ENCODE measurements at places on chromosomes 12 and 14.

DNA sequence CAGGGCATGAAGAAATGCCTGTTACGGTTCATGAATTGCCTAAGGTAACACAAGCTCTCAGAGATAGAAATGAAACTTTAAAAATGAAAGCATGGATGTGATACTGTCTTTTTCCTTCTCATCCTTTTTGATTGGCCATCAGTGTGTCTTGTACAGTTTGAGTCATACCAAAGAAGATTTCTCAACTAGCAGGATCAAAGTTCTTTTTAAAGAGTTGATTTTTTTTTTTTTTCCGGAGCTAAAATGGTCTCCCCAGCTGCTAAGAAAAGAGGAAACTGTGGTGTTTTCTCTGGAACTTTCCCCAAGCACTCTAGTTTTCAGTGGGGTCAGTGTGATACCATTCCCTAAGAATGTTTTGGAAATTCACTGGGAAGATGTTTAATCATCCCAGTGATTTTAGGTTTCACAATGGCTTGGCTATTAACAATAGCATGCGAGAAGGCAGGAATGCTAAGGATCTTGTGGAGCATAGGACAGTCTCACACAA lies 105.0 kb downstream of the ETNK1 start:
- no peaks in the 10 kb centered on the region for H3K4me1 ChIP-seq
- H3K4me3 ChIP-seq, result no peak overlapping the region
- no peak for DNase-seq
- H3K36me3 ChIP-seq, result no peaks in the 10 kb centered on the region
- H3K27me3 ChIP-seq, result no peaks in the 10 kb centered on the region

GRCh38 chr12:89636776-89637160 lies 71.9 kb downstream of the ATP2B1 start:
- H3K36me3 ChIP-seq, result peaks cover 14% of the 10 kb centered on the region
- H3K4me3 ChIP-seq, result no peak overlapping the region
- no peak overlapping the region for H3K27ac ChIP-seq
- no peak for DNase-seq
- no peaks in the 10 kb centered on the region for H3K27me3 ChIP-seq
- no peaks in the 10 kb centered on the region for H3K4me1 ChIP-seq

DNA sequence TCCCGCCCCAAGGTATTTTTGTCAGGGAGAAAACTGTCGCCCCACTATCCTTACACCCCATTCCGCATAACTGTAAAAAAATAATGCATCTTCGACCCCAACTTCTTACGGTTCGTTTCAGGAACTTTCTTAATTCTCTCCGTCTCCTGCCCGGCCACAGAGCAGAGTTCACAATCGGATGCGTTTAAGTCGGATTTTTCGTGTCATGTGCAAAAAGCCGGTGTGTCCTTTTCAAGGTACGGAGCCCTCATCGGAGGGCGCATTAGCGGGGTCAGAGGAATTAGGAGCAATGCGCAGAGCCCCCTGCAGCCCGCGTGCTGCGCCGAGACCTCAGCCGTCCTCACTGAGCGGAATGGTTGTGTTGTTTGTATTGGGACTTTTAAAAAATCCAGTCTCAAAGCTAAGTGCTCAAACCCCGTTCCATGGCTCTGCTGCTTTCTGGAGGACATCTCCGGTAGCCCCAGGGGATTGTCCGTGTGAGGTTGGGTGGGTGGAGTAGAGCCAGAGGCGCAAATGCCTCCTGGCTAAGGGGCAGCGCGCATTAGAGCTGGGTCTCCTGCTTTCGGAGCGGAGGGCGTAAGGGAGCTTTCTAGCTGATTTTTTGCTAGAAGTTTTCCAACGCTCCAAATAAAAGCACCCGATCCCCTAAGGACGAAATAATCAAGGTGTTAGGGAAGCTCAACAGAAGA lies 3.9 kb upstream of the GSC start:
- no peak overlapping the region for H3K4me3 ChIP-seq
- no peak overlapping the region for H3K27ac ChIP-seq
- DNase-seq, result no peak
- H3K27me3 ChIP-seq, result peaks cover 30% of the 10 kb centered on the region
- H3K36me3 ChIP-seq, result no peaks in the 10 kb centered on the region
- no peaks in the 10 kb centered on the region for H3K4me1 ChIP-seq

DNA sequence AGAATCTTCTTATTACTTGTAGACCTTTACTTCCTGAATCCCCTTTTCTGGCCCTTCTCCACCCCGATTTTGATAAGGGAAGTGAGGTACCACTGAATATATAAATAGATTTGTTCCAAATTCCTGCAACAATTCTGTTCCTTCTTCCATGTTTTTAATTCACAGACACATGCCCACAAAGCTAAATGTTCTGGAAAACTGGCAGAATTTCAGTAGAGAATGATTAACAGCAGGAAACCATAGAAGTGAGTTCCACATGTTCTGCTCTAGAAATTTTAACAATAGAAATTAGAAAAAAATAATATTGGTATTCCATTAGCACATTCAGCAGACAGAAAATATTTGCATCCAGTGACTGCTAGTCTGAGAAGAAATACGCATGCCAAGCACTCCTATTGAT lies 139.6 kb downstream of the SLC2A13 start:
- no peak for DNase-seq
- H3K4me3 ChIP-seq, result no peak overlapping the region
- no peaks in the 10 kb centered on the region for H3K27me3 ChIP-seq
- H3K4me1 ChIP-seq, result no peaks in the 10 kb centered on the region
- H3K36me3 ChIP-seq, result no peaks in the 10 kb centered on the region
- H3K27ac ChIP-seq, result no peak overlapping the region

DNA sequence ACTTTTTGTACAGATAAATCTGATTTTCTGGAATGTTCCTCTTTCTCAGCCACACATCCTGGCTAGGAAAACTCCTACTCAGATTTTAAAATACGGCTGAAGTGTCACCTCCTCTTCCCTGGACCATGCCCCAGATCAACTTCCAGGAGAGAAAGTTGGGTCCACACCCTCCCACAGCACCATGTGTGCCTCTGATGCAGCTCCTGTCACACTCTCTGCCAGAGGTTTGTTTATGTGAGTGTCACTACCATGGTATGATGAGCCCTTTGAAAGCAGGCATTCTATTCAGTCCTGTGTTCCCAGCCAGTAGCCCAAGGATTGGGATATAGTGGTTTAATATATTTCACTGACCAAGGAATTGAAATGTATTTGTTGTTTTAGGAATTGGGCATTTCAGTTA lies 287.2 kb upstream of the ATP2B1 start:
- H3K36me3 ChIP-seq, result no peaks in the 10 kb centered on the region
- no peaks in the 10 kb centered on the region for H3K4me1 ChIP-seq
- no peak overlapping the region for H3K4me3 ChIP-seq
- DNase-seq, result no peak

DNA sequence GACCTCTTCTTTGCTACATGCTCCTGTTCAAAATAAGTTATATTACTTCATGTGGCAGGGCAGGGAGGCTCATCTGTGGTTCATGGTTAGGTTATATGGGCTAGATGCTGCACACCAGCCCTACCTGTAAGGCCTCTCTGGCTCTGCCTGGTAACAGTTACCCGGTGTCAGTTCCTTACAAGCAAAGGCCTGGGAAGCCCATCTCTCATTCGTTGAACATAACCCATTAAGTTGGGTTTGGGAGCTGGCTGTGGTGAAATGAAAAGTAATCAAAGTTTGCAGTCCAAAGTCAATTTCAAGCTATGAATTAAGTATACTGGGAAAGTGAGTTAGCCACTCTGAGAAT lies 183.2 kb downstream of the PPM1H start:
- H3K4me1 ChIP-seq, result no peaks in the 10 kb centered on the region
- no peaks in the 10 kb centered on the region for H3K36me3 ChIP-seq
- no peak overlapping the region for H3K27ac ChIP-seq
- H3K4me3 ChIP-seq, result no peak overlapping the region
- no peak for DNase-seq

DNA sequence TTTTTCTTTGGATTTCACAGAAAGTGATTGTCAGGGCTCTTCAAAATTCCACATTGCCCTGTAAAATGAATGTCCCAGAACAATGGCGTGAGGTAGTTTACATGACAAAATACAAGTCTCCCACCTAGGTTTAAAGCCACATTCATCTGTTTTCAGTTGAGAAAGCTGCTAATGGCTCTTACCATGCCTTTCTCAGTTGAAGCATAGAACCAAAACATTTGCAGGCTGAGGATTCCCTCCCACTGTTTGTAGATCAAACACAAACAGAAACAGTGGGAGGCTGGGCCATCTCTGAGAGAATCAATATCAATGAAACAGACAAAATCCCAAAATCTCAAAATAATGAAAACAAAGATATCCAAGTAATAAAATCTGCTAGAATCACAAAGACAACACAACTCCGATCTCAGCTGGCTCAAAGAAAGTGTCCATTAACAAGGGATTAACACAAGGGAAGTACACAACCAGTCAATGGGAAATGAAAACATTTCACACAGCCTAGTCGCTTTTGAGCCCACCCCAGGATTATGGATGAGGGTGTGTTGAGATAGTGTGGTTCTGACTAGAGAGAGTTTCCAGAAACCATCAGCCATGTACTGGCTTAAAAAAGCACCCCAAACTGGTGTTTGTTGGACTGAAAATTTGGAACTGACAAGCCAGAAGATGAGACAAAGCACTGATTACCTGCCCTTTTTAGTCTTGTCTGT lies 54.5 kb upstream of the TMEM260 start:
- no peaks in the 10 kb centered on the region for H3K4me1 ChIP-seq
- peaks cover 5% of the 10 kb centered on the region for H3K27me3 ChIP-seq
- no peak overlapping the region for H3K4me3 ChIP-seq
- no peak overlapping the region for H3K27ac ChIP-seq

- H3K36me3 ChIP-seq, result no peaks in the 10 kb centered on the region
- no peaks in the 10 kb centered on the region for H3K4me1 ChIP-seq
Observed at GRCh38 chr14:29518335-29518734, 409.3 kb downstream of the PRKD1 start.

- H3K27ac ChIP-seq, result no peak overlapping the region
- 0 out of 2 replicates have a peak, but pooled peaks cover 7% of the 10 kb centered on the region for H3K4me1 ChIP-seq
- H3K4me3 ChIP-seq, result no peak overlapping the region
- no peaks in the 10 kb centered on the region for H3K27me3 ChIP-seq
- DNase-seq, result peak; percentile 23
Observed at GRCh38 chr12:46499901-46500300, 127.3 kb upstream of the SLC38A2 start.

DNA sequence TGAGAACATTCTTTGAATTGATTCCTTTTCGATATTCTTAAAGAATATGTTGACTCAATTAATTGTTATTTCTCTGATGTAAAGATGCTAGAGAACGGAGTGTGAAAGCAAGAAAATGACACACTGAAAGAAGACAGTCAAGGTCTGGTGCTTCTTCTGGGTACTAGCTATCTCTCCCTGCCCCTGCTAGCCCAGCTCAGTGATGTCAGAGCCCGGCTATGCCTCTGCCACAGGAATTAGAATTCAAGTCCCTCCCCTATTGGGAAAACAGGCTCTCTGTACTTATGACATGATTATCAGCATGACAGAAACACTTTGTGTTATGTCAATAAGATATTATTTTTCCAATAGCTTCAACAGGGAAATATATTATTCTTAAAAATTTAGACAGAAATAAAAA lies 252.4 kb downstream of the KCNC2 start:
- DNase-seq, result no peak
- H3K27ac ChIP-seq, result no peak overlapping the region
- no peaks in the 10 kb centered on the region for H3K4me1 ChIP-seq
- H3K36me3 ChIP-seq, result no peaks in the 10 kb centered on the region

GRCh38 chr12:116284396-116284795 lies 6.9 kb upstream of the MED13L start:
- no peaks in the 10 kb centered on the region for H3K4me1 ChIP-seq
- H3K27ac ChIP-seq, result no peak overlapping the region
- no peak overlapping the region for H3K4me3 ChIP-seq
- no peaks in the 10 kb centered on the region for H3K36me3 ChIP-seq
- H3K27me3 ChIP-seq, result no peaks in the 10 kb centered on the region

- H3K4me3 ChIP-seq, result no peak overlapping the region
- no peaks in the 10 kb centered on the region for H3K36me3 ChIP-seq
- no peaks in the 10 kb centered on the region for H3K4me1 ChIP-seq
- no peak for DNase-seq
Observed at GRCh38 chr12:109640961-109641360, 67.4 kb downstream of the MVK start.

DNA sequence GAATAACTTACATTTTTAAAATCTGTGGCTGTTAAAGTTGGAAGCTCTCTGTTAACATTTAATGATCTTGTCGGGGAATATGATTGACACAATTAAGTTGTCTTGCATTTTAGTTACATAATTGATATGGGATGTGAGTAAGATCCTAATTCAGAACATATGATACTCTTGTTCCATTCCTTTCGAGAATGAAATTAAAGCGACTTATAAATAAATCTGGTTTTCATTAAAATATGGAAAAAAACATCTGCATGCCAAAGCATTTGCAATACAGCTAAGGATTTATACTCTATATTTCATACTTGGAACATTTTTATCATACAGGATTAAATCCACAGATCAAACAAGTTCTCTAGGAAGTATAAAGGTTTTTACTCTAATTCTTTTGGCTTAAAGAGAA lies 52.0 kb downstream of the SLC38A6 start:
- no peak overlapping the region for H3K4me3 ChIP-seq
- H3K4me1 ChIP-seq, result peaks cover 6% of the 10 kb centered on the region
- H3K27ac ChIP-seq, result no peak overlapping the region

- no peaks in the 10 kb centered on the region for H3K4me1 ChIP-seq
- no peak overlapping the region for H3K27ac ChIP-seq
- H3K4me3 ChIP-seq, result no peak overlapping the region
- no peaks in the 10 kb centered on the region for H3K36me3 ChIP-seq
Observed at GRCh38 chr12:117742721-117743120, 226.1 kb downstream of the KSR2 start.

GRCh38 chr14:96634481-96634880 lies 132.3 kb downstream of the PAPOLA start:
- no peaks in the 10 kb centered on the region for H3K36me3 ChIP-seq
- no peak overlapping the region for H3K27ac ChIP-seq
- H3K27me3 ChIP-seq, result 0 out of 2 replicates have a peak, but pooled peaks cover 4% of the 10 kb centered on the region
- no peaks in the 10 kb centered on the region for H3K4me1 ChIP-seq
- DNase-seq, result no peak

- H3K27me3 ChIP-seq, result no peaks in the 10 kb centered on the region
- H3K4me3 ChIP-seq, result no peak overlapping the region
- no peak overlapping the region for H3K27ac ChIP-seq
- H3K36me3 ChIP-seq, result no peaks in the 10 kb centered on the region
Observed at GRCh38 chr14:96160913-96161310, 43.7 kb upstream of the BDKRB2 start.

DNA sequence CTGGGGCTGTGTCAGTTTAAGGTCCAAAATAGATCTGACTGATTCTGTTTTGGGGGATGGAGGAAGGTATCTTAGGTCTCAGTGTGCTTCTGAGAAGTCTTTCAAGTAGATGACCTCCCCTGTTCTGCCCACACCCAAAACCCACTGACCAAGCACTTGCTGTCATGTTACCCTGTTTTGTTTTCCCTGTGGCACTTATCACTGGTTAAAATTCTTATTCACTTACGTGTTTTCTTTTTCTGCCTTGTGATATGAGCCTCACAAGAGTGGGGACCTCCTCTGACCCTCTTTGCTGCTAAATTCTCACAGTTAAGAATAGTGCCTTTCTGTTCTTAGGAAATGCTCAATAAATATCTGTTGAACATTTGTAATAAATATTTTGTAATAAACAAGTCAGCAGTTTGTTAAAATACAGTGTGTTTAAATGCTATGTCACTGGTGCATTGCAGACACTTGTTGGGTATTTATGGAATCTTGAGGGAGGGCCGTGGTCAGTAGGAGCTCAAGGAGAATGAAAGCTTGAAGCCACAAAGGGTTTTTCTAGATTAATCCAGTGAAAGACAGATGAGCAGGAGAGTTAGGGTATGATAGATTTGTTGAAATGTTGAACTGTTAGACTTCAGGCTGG lies 20.9 kb downstream of the PLEKHA5 start:
- DNase-seq, result no peak
- H3K36me3 ChIP-seq, result no peaks in the 10 kb centered on the region
- H3K4me3 ChIP-seq, result no peak overlapping the region
- H3K27me3 ChIP-seq, result no peaks in the 10 kb centered on the region
- H3K4me1 ChIP-seq, result no peaks in the 10 kb centered on the region

GRCh38 chr14:97618917-97619690 lies 821.9 kb downstream of the VRK1 start:
- DNase-seq, result no peak
- no peak overlapping the region for H3K27ac ChIP-seq
- no peaks in the 10 kb centered on the region for H3K27me3 ChIP-seq
- H3K4me1 ChIP-seq, result no peaks in the 10 kb centered on the region

Measured in GM12878 (cell line).